ENCODE measurements at places on chromosomes 5 and 9.

DNA sequence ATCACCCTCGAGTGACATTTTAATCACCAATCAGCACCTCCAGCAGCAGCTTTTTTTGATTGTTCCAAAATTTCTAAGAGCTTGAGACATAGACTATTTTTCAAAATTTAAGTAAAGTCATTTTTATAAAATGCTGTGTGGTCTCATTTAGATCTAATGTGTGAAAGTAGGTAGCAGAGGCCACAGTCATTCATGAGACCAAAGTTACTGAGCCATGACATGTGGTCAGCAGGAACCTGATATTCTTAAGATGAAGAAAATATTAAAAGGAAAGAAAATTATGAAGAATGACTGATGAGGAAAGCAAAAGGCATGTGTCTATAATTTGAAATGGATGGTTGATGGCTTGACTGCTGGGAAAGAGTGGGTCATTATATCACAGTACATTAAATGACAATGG is 7.2 kb downstream of the FREM1 start:
- DNase-seq = no peak

GRCh38 chr9:135743546-135744332 is 41.8 kb downstream of the KCNT1 start:
- DNase-seq = no peak

DNA sequence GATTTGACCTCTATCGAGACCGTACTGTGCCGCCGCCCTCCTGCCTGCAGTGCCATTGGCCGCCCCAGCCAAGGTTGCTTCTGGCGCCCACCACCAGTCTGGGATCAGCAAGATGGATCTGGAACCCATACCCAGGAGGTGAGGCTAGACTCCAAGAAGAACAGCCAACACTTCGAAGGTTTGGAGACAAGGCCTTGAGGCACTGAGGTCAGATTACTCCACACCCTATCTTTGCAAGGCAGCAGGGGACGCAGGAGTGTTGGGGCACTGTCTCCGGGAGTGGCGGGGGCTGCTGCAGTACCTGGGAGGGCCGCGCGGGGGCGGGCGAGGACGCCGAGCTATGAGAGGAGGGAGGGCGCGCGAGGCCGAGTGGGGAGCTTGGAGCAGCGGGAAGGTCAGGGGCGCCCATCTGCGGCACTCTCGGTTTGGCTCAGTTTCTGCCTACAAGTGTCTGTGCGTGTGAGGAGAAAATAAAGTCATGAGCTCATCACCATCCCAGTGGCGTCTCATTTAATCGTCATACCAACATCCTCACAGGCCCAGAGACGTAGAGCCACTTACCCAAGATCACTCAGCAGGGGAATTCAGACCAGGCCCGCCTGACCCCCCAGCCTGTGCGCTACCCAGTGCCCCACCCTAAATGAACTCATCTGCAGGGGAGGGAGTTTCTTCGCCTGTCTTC is 20.5 kb upstream of the PSD2 start:
- peak; percentile 63 for DNase-seq

DNA sequence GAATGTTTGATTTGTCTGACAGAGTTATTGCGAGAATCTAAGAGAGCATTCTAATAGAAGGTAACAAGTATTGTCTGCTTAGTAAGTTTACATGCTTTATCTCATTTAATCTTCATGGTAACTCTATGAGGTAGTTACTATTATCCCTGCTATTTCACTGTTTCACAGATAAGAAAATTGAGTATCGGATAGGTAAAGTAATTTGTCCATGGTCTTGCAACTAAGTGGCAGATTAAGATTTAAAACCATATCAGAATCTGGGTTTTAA is 118.2 kb downstream of the SNCAIP start:
- DNase-seq = no peak

DNA sequence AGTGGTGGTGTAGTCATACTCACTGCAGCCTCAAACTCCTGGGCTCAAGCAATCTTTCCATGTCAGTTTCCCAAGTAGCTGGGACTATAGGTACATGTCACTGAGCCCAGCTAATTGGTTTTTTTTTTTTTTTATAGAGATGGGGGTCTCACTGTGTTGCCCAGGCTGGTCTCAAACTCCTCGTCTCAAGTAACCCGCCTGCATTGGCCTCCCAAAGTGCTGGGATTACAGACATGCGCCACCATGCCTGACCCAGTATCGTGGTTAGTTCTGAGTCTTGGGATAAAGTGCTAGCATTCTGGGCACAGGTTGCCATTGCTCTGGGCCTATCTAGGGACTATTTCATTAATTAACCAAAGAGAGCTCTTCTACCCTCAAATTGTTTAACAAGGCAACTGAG is 108.3 kb downstream of the PLPP1 start:
- no peak for DNase-seq

DNA sequence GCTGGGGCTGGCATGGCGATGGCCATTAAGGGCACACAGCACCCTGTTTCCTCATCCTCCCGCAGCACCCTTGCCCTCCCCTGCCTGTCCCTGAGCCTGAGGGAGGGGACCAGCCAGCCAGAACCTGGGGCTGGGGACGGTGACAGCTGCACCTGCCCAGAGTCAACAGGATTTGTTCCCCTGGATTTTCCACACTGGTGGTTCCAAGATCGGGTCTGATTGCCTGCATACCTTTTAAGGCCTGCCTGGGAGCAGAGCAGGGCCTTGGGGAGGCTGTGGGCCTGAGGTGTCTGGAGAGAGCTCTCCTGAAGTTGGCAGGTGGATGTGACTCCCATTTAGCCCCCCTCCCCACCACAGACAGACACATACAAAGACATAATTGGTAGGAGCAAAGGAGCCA is 61.0 kb upstream of the C5orf58 start:
- DNase-seq = no peak

GRCh38 chr9:124698265-124698664 is 72.8 kb downstream of the NR6A1 start:
- no peak for DNase-seq

DNA sequence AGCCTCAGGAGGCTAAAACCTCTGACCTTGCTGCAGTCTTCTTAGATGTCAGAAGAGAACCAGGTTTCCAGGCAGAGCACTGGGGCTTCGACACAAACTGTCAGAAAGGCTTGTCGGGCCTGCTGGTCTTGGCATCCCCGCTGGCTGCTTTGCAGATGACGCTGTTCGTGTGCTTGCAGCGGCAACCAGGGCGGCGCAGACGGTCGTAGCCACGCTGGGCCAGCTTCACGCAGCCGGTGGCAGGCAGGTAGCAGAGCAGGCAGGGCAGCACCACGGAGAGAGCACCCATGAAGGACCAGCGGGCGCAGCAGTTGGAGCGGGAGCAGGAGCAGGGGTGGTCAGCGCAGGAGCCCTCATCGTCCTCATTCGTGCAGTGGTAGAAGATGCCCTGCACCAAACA is 10.7 kb downstream of the SPRY4 start:
- DNase-seq = no peak

- DNase-seq = no peak
Observed at GRCh38 chr5:98187945-98188344, 585.5 kb upstream of the RGMB start.

- DNase-seq = no peak
Observed at GRCh38 chr9:90092508-90092907, 487.7 kb downstream of the GADD45G start.

DNA sequence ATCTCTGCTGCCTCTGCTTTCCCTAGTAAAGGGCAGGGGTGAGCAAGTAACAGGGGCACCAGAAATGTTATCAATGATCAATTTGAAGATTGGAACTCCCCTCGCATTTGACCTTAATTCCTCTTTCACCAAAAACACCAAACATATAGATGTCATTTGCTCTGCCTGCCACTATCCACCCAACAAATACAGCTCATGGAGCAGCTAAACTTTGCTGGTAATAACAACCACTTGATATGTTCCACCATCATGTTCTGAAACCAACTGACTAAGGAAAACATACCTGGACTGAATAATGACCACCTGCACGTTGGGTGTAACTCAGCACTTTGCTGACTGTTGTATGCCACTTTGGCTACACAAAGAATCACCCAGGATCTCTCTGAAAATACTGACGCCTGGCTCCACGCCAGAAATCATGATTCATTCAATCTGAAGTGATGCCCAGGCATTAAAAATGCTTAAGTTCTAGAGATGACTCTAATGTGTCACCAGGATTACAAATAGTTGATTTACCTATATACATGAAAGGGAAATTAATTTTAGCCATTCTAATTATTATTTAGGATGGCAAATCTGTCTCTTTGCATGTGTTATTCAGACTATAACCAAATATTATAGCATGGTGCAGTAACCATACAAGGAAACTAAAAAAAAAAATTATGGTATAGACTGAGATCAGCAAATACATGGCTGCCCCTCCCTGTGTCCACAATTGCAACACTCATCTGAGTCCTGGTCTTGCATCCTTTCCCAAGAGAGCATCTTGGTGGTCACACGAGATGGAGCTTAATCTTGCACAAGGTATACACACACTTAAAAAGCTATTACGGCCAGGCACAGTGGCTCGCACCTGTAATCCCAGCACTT is 43.1 kb upstream of the TTC39B start:
- no peak for DNase-seq

DNA sequence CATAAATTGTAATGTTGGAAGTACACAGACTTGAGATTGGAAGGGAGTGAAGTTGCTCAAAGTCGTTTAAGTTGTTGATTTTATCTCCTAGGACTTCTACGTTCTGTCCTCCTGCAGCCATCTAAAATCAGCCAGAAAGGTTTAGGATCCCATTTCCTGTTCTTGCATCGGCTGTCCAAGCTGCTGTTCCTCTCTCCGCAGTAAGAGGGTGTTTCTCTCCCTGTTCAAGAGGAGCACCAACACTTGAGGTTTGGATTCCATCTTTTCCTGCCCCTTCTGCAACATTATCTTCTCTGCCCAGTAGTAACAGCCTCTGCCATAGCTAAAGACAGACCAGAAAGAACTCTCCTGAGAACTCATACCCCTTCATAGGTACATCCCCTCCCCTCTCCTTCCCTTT is 373.4 kb downstream of the GADD45G start:
- DNase-seq = no peak

GRCh38 chr5:126448720-126449119 is 25.5 kb downstream of the GRAMD2B start:
- DNase-seq = no peak

DNA sequence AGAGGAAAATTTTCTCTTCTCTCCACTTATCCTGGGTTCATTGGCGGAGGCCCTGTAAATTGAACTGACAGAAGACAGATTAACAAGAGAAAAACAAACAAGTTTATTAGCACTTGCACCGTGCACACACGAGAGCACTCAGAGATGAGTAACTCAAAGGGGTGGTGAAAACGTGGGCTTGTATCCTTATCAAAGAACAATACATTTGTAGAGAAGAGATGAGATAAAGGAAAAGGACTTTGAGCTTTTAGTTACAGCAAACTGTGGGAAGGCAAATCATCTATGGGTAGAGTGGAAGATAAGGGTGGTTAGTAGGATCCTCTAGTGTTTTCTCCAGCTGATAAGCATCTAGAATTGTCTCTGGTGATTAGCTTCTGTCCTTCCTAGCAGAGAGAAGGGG is 44.4 kb upstream of the ROR2 start:
- no peak for DNase-seq

DNA sequence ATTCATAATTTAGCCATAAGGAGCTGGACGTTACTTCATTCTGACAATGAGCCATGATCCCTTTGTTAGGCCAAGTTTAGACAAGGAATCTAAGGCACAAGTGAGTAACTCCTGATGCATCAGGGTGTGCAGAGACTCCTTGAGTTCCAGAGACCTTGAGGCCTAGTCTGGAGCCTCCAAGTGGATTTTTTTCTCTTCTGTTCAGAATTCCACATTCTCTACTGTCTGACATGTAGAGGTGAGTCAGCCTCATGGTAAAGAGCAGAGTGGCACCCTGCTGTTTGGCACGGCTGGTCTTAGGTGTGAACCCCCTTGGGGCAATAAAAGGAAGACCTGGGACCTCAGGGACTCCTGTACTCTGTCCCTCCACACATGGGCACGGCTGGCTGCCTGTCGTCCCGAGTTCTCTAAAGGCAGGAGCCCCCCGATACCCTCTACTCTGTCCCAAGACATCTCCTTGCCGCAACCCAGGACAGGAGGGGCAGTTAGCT is 22.0 kb upstream of the TGFBI start:
- no peak for DNase-seq

DNA sequence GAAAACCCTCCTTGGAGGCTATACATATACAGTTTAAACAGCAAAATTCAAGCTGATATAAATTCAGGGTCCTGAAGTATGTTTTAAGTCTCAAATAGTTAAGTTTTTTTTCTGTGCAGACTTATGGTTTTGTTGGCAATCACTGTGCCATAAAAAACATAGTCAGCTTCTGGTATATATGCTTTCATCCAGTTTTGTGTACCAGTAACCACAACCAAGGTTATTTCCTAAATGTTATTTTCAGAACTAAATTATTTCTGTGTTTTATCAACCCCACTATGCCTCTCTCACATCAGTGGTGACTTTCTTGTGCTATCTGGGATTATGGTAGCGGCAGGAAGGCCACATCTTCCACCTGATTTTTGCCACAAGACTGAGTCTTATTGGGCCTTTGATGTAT is 107.7 kb upstream of the SMARCA2 start:
- no peak for DNase-seq

DNA sequence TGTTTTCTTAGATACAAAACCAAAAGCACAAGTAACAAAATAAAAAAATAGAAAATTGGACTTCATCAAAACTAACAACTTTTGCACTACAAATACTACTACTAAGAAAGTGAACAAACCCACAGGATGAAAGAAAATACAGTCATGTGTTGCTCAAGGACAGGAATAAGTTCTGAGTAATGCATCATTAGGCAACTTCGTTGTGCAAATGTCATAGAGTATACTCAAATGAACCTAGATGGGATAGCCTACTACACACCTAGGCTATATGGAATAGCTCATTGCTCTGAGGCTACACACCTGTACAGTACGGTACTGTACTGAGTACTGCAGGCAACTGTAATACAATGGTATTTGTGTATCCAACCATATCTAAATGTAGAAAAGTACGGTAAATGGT is 88.3 kb downstream of the RAPGEF1 start:
- no peak for DNase-seq

- no peak for DNase-seq
Observed at GRCh38 chr5:127649018-127649439, at the start of gene CTXN3. TSS of gene CTXN3 (plus strand) at chr5:127649082. CDS start at chr5:127657522, 8,440 bp downstream.

- DNase-seq = no peak
Observed at GRCh38 chr9:92721548-92721947, 43.1 kb downstream of the BICD2 start.

DNA sequence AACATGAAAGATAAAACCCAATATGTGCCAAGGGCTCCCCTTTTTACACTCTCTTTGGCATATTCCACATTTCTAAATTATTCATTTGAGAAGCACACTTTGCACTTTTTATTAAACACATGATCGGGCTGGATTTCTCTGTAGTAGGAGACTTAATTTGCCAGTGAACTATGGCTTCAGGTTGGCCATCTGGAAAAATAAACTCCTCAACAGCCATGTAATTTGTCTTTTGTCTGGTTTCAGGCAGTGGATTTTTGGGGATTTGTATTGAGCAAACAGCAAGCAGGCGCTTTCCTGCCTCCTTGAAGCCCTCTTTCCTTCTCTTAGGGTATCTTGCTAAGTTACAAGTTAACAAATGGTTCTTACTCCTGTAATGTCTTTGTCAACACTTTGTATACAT is 73.0 kb upstream of the DMRTA1 start:
- DNase-seq = no peak

GRCh38 chr9:131835151-131835910 is 95.5 kb upstream of the RAPGEF1 start:
- no peak for DNase-seq

- DNase-seq = no peak
Observed at GRCh38 chr5:54302267-54302687, 8.1 kb downstream of the ARL15 start.
